ENCODE measurements at places on chromosomes 2 and 18. TPM values are rescaled to one million over a fixed set of nuclear protein-coding genes. Genes with fewer than 3 reads are reported as not detected.
A peak's percentile ranks its signal among the peaks of the same experiment; 100 is the strongest.

Gene COX5B
- 1,834 TPM for total RNA-seq

Gene DES
- total RNA-seq = 14,985 TPM

Gene PLEKHB2
- 49.0 TPM for total RNA-seq

Gene EML6
- total RNA-seq = 1.2 TPM

Gene TBR1
- total RNA-seq = not detected

DNA sequence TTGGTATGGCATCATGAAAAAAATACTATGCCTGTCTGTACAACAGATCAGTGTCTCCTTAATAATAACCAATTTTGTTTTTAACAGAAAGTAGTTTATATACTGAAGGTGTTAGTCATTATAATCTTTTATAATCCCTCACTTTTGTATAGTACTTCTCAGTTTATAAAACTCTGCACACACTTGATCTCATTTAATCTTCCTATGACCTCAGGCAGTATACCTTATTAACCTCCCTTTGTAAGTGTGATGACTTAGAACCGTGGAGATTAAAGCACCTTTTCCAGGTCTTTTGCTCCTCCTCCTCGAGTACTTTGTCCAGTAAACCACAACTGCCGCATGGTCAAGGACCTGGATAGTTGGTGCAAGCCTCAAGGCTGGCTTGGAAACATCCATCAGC, 945.5 kb downstream of the EPHA4 start:
- DNase-seq = no peak

DNA sequence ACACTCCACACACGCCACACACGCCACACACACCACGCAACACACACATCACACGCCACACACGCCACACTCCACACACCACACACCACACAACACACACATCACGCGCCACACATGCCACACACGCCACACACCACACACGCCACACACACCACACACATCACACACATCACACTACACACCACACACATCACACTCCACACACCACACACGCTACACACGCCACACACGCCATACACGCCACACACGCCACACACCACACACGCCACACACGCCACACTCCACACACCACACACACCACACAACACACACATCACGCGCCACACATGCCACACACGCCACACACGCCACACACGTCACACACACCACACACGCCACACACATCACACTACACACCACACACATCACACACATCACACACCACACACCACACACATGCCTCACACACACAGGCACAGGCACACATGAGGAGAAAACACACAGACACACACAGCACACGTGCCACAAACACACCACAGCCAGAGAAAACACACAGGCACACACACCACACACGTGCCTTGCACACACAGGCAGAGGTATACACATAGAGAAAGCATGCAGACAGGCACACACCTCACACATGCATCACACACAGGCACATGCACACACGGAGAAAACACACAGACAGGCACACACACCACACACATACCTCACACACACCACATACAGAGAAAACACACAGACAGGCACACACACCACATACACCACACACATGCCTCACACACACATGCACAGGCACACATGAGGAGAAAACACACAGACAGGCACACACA, 241.5 kb upstream of the MYT1L start:
- DNase-seq = no peak

- DNase-seq = no peak
These were observed 35.2 kb downstream of the SRBD1 start for GRCh38 chr2:45575881-45576280.

DNA sequence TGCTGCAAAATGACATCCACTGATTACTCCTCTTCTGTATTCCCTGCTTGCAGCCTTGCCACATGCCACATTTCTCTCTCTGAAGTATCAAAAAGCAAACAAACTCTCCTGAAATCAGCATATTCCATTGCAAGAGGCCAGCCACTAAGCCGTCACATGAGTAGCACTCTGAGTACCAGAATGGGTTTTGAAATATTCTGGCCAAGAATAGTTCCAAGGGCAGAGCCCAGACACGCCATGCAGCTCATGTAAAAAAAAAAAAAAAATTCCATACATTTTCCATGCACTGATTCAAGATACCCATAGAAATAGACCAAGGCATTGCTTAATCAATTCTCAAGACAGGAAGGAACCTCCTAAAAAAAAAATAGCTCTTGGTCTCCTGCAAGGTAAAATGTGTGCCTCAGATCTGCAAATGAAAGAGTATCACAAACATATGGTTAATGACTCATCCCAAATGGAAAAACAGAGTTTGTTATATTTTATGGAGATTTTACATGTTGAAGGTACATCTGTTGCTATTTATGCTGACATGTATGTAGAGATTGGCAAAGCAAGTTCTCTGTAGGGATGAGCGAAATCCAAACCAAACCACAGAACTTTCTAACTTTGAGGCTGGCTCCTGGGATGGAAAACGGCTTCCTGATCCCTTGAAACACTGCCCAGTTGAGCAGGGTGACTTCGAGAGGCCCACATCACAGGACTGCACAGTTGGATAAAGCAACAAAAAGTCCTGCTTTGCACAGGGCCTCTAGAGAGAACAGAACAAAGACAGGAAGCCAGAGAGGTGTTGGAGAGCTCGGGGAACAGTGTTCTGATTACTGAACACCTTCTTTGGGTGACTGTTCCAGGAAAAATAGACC, 346.2 kb downstream of the ZNF521 start:
- DNase-seq = no peak

GRCh38 chr2:23619941-23620340, 235.0 kb downstream of the KLHL29 start:
- DNase-seq = no peak

- DNase-seq = no peak
These were observed 72.0 kb upstream of the MRPS9 start for GRCh38 chr2:104965900-104966299.

- DNase-seq = no peak
These were observed 152.8 kb downstream of the BCL11A start for GRCh38 chr2:60400462-60401246.

DNA sequence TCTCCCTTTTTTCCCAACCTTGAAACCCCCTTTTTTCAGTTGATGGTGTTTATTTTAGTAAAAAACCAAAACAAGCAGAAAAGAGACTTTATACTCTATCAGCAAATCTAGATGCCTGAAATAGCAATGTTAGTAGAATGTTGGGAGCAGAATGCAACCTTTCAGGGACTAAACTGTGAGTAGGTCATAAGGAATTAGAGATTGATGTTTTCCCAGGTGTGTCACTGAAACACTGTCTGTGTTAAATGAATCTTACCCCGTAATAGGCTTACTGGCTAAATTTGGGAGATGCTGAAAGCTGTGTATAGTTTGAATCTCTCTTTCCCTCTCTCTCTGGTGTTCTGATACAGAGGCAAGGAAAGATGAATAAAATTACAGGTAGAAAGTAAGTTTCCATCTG, 43.8 kb downstream of the AGFG1 start:
- DNase-seq = no peak

DNA sequence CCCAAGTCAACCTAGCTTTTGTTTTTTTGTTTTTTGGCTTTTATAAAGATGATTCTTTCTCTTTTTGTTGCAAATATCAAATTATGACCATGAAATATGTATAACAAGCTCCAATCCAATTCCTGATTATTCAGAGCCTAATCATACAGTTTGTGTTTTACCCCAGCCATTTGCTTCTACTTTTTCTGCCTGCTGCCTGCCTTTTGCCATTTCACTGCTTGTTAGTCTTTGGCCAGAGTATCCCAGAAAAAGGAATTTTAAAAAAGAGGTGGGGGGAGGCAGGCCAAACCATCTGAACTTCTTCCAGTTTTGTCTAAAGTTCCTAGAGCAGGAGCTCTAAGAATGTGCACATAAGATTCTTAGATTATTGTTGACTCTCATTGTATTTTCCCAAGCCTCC, 211.9 kb upstream of the VRK2 start:
- no peak for DNase-seq

- DNase-seq = peak; percentile 18
These were observed 9.1 kb upstream of the KLHL30 start for GRCh38 chr2:238129166-238130010.

DNA sequence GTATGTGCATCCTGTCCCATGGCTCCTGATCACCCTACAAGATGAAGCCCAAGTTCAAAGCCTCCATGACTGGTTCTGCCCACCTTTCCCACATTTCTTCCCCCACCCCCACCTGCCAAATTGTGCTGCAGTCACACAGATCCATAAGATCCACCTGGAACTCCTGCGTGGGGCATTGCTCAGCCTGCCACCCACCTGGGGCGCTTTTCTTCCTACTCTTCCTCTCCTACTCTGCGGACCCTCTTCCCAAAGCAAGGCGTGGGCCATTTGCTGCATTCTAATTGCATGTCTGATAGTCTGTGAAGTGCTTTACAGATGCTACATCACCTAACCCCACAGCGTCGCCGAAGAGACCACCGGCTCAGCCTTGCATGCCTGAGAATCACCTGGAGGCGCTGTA, 402.4 kb upstream of the ID2 start:
- no peak for DNase-seq

- DNase-seq = no peak
These were observed 194.0 kb downstream of the ACTR3 start for GRCh38 chr2:114083717-114084387.

DNA sequence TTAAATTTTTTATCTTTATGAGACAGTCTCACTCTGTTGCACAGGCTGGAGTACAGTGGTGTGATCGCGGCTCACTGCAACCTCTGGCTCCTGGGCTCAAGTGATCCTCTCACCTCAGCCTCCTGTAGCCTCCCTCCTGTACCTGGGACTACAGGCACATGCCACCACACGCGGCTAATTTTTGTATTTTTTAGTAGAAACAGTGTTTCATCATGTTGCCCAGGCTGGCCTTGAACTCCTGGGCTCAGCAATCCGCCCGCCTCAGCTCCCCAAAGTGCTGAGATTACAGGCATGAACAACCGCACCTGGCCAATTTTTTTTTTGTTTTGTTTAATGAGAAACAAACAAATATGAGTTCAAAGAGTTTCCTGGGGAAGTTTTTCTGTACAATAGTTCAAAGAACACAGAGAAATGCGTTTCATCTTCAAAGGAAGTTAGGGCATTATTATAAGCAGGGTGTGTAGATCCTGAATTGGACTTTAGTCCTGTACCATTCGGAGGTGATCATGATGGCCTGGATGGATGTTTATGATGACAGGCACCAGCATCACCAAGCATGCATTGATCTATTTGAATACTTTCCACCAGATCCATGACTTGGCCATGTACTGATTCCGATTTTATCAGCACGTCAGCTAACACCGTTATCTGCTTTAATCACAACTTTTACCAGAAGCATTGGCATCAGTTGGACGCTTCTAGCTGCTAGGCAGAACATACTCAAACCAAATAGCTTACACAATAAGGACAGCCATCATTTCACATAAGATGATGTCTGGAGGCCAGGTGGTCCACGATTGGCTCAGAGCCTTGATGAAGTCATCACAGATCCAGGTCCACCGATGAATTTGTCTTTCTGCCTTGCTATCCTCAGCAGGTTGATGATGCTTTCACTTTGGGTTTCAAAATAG, 28.9 kb downstream of the TCF23 start:
- no peak for DNase-seq

DNA sequence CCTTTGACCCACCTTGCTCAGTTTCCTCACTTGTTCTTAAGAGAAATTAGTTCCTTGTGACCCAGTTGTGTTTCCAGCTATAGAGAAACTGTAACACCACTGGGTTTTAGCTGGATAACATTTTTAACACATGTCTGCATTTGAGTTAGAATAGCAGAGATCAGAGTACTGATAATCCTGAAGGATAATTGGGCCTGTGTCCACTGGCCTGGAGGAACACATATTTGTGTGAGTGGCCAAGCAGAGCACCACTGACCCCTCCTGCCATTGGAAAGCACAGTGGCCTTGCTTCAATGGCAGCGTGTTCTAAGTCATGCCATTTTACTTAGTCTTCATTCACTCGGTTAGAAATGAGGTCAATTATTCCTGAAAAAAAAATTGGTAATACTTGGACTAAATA, 42.6 kb downstream of the PKP4 start:
- DNase-seq = no peak

DNA sequence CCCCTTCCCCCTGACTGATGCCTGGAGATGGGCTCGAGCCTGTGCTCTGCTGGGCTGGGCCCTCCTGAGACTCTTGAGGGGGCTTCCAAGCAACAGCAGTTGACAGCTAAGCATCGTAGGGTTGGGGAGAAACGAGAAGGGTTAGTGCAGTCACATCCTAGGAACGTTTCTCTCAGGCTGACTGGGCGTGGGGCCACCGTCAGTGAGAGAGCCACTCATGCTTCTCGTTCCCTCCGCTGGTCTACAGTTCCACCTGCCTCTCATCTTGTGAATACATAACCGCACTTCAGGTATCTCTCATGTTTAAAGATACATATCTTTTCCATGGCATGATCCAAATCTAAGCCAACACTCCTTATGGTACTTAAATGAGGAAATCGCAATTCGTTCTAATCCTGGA, 66.4 kb downstream of the TRAPPC12 start:
- DNase-seq = no peak

- DNase-seq = no peak
These were observed 36.2 kb upstream of the IGFBP2 start for GRCh38 chr2:216596980-216597509.

DNA sequence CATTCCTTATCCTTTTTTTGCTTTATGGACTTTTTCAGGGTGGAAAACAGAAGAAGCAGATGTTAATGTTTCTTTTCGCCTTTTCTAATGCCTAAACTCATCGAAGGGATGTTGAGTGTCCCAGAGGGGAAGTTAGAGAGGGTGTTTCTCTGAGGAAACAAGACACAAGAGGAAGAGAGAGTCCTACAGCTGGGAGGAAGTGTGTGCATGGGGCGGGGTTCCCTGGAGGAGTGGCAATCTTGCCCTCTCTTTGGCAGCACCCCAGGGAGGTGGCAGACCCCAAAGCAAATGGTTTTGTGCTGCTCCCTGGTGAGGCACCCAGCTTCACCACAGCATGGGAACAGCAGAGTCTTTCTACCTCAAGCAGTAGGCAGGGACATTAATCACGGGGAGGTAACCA, 377.6 kb downstream of the RND3 start:
- DNase-seq = peak; percentile 24

GRCh38 chr2:181753686-181754085, 73.4 kb upstream of the NEUROD1 start:
- DNase-seq = no peak

Measured in heart left ventricle (tissue), 16 donors.